NCI-H1417 treated with DMSO at 0.1 percent for 48 hours (cell line): ENCODE measurements at places on chromosomes 1 and 21.

DNA sequence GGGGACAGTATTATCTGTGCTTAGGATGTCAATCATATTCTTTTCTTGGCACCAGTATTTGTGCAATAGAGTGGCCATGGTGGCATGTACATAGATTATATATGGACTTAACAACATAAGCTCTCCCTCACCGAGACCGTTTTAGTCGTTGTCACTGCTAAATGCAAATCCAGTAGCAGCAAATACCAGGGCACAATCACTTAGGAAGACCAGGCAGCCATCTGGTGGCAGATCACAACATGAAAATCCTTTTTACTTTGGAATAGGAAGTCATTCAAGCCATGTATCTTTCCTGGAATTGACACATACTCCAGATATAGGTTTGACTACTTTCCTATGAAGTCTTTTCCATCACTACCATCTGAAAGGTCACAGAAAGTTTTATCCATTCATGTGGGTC lies 53.2 kb upstream of the C1orf87 start:
- DNase-seq = no peak

- DNase-seq = no peak
Measured at GRCh38 chr1:177737456-177737855, 232.4 kb downstream of the SEC16B start.

- no peak for DNase-seq
Measured at GRCh38 chr1:7233237-7233540, 447.9 kb downstream of the CAMTA1 start.

DNA sequence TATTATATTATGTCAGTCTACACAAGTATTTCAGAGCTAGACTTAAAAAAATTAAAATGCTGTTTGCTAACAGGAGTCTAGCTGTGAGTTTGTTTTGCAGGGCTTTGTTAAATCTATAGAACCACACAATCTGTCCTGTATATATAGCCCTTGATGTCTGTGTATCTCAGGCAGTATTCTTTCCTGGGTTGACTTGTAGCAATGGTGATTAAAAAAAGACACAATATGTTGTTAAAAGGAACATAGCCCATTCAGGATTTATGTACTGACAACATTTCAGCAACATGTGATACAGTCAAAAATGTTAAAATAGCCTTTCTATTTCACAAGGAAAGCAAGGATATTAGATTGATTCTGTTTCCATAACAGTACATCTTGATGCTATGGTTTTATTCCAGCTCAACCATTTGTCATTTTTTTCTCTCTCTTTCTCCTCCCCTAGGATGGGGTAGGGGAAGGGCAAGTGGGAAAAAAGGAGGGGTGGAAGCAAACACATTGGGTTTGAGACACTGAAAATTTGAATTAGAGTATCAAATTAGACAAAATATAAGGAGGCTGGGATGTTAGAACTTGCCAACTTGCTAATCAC lies 139.2 kb downstream of the DSCAM start:
- DNase-seq = no peak

GRCh38 chr1:216836316-216836715 lies 113.1 kb upstream of the ESRRG start:
- peak; percentile 44 for DNase-seq

GRCh38 chr1:116997066-116997465 lies 4.5 kb upstream of the CD101 start:
- DNase-seq = no peak

DNA sequence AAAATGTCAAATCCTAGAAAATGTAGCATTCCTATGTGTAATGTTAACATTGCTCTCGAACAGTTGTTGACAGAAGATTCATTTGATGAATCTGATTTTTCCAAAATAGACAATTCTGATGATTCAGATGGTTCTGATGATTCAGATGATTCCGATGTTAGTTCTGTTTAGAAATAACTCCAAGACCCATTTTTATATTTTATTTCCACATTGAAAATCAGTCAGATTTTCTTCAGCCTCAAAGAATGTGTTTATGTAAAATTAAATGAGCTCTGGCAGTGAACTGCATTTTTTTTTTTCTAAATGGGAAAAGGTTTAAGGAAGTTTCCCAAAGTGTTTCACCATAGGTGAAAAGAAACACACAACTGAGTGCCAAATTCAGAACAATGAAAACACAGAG lies 136.5 kb downstream of the TSEN15 start:
- DNase-seq = no peak

DNA sequence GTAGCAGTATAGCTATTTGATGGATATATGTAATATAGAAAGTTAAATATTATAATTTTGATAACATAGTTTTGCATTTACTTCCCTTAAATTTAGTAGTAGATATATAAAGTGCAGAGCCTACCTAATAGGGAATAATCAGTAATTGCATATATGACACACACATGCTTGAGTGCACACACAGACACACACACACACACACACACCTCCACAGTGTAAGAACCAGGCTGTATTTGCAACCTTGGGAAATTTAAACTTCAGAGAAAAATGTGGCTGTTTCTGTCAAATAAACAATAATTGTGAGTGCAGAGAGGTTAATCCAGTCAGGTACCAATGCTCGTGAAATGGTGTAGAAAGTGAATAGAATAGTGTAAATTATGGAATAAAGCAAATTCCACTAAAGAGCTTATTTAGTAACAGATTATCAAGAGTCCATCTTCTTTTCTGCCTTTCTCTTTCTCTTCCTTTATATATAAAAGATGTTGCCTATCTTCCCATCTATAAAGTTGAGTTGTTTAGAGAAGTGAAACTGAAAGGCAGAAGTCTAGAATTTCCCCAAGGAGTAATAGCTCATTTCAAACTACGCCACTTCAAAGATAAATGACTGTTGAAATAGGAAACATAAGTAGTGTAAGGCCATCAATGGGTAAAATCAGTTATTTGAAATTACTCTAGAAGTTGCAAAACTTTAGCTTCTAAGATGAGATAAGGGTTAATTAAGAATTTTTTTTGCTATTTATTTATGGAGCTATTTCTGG lies 273.7 kb downstream of the SRGAP2C start:
- no peak for DNase-seq

DNA sequence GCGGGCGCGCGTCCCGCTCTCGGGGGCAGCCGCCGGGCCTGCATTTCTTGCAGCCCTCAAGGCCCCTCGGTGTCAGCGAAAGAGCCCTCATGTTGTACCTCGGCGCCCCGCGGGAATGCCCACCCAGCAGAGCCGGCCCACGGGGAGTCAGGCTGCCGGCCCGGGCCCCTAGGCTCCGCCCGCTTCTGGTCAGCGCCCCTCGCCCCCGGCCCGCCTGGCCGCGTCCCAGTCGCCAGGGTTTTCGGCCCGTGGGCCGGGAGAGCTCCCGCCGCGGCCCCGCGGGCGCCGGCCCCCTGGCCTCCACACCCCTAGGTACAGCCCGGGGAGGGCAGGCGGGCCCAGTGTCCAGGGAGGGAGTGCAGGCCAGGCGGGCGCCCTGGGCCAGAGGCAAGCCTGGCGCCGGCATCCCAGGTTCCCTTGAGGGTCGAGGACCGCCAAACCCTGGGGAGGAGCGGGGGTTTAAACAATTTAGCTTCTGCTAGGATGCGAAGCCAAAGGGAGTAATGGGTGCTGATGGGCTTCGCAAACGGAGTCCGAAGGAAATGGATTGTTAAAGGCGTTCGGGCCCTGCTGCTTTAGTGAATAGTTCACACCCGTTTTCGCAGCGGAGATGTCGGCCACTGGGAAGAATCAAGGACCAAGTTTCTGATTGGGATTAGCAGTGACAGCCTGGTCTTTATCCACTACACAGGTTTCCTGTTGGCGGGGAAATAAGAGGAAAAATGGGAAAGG lies 486 bp upstream of the KCNA3 start:
- no peak for DNase-seq

- DNase-seq = no peak
Measured at GRCh38 chr1:56967900-56968832, 2.4 kb upstream of the C8B start.

- no peak for DNase-seq
Measured at GRCh38 chr1:36585569-36586548, 103.1 kb upstream of the CSF3R start.

- no peak for DNase-seq
Measured at GRCh38 chr1:61337441-61337951, 255.1 kb downstream of the NFIA start.

DNA sequence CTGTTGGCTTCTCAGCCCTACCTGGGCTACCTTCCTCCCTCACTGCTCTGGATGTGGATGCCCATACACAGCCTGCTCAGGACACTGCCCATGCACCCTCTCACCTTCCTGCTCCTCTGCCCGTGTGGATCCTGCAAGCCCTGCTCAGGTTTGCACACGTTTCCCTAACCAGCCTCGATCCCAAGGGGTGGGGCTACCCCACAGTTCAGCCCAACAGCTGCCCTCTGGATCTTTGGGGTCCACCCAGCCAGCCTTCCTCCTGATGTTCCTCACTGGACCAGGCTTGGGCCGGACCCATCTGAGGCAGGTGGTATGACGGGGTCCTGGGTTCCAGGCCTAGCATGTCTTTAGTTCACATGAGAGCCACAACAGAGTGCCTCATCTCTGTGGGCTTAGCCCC lies 4.7 kb downstream of the TMEM54 start:
- no peak for DNase-seq

- DNase-seq = no peak
Measured at GRCh38 chr1:196861429-196861828, 26.4 kb upstream of the CFHR4 start.

GRCh38 chr1:232018231-232019025 lies 391.8 kb downstream of the DISC1 start:
- no peak for DNase-seq

GRCh38 chr1:30201015-30201414 lies 522.4 kb downstream of the MATN1 start:
- DNase-seq = no peak

GRCh38 chr1:219587801-219588561 lies 24.9 kb downstream of the ZC3H11B start:
- no peak for DNase-seq

DNA sequence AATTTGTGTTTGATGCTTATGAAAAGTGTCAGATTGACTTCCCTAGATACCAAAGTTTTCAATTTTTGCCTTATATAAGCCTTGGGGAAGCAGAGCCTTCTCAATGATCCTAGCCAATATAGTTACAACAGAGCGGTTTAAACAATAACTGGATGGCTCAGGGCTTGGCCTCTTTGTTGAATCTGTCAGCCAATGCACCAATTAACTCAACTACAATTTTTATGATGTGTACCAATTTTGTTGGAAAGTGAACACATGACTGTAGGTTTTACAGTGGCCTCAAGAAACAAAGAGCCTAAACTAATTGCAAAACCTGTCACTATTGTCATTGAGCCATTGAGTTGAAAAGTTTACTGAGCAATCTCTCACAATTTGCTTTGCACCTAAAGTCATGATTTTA lies 71.6 kb upstream of the RGS18 start:
- DNase-seq = no peak

DNA sequence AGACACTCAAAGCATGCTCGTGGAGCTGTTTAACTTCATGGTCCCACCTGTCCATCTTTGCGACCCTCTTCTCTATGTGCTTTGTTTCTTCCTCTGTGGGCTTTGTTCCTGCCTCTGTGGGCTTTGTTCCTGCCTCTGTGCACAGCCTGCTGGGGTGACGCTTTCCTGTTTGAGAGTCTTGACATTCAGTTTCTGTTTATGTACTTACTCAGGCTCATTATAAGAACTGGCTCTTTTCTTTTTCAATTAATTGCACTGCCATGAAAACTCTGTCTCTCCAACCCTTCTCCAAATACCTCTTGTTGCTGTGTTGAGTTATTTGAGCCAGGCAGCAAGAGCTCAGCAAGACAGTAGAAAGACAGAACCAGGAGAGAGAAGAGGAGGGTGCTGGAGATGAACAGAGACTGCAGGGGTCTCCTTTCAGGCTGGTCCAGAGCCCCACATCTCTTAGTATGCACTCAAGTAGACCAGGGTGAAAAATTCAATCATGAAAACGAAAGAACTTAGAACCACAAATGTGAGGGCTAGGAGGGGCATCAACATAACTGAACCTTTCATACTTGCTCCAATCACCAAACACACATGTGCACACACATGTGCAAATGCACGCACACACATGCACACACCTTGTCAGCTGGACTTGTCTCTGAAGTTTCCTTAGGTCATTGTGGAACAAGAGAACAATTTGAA lies 88.3 kb upstream of the SGIP1 start:
- no peak for DNase-seq

GRCh38 chr21:42424914-42425541 lies 21.3 kb downstream of the UBASH3A start:
- no peak for DNase-seq

GRCh38 chr1:186494832-186495271 lies 33.9 kb upstream of the PDC start:
- DNase-seq = no peak

GRCh38 chr1:1630191-1630964 lies 1.6 kb upstream of the MMP23B start:
- no peak for DNase-seq

- DNase-seq = no peak
Measured at GRCh38 chr21:46079352-46080170, 18.4 kb upstream of the COL6A2 start.

DNA sequence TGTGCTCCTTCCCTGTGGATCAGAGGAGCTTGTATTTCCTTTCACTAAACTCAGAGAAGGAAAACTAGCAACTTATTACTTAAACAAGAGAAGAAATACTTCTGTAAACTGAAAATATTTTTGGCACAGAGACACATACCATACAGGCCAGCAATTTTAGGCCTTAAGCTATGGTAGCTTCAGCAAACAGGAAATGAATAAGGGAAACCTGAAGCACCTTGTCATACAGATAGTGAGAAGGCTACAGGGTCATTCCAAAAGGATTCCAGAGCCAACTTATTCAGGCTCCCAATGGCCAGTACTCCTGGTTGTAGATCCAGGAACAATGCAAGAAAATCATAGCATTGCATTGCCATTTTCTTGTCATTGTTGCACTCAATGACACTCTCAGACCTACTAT lies 9.1 kb upstream of the KYAT3 start:
- no peak for DNase-seq

DNA sequence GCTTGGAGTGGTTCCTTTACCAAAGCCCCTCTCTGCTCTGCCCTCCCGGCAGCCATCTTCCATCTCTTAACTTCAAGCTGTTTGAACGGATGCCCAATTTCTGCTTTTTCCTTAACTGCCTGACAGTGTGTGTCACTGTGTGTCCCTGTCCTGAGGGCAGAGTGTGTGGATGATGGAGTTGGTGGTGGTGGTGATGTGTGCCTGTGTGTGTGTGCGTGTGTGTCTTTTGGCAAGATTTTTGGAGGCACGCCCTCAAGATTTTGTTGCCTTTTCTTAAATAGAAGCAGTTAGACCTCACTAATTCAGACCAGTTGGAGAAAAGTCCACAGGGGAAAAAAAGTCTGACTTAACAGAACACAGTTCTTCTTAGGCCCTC lies 30.3 kb downstream of the SERTAD4 start:
- no peak for DNase-seq
